CD4-positive, CD25-positive, alpha-beta regulatory T cell (primary cell): ENCODE measurements at places on chromosomes 3 and 15. TPM values are rescaled to one million over a fixed set of nuclear protein-coding genes. Genes with fewer than 3 reads are reported as not detected.
A peak's percentile ranks its signal among the peaks of the same experiment; 100 is the strongest.

DNA sequence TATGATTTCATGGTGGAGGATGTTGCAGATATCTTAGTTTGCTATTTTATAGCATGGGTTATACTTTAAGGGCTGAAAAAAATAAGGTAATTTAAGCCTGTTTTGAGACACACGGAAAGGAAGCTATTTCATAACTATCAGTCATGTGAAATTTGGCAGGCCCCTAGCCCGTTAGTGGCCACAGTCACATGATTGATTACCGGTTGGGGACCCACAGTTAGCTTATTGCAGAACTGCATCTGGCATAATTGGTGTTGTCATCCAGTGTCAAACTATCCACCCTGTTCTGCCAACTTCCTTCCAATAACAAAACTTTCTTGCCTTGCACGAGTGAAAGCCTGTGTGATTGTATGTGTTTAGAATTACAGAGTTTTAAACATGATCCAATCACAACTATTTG, 35.2 kb downstream of the FNDC3B start:
- H3K27me3 ChIP-seq, result no peaks in the 10 kb centered on the region
- no peaks in the 10 kb centered on the region for H3K36me3 ChIP-seq
- no peak for DNase-seq
- H3K4me3 ChIP-seq, result no peak overlapping the region
- no peak overlapping the region for H3K27ac ChIP-seq
- H3K4me1 ChIP-seq, result no peaks in the 10 kb centered on the region

DNA sequence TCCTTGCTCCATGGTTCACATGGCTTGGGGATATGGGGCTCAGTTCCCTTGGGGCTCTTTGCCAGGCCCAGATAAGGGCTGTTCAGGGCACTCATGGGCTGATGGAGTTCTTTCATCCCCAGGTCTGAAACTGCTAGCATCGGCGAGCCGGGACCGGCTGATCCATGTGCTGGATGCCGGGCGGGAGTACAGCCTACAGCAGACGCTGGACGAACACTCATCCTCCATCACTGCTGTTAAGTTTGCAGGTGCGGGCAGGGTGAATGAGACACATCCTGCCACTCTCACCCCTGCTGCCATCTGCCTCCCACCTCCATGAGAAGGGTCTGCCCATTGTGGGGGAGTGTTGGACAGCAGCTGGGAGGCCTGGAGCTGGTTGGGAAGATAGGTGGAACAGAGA, 11.1 kb upstream of the JMJD7 start:
- H3K27me3 ChIP-seq, result no peaks in the 10 kb centered on the region
- H3K27ac ChIP-seq, result no peak overlapping the region
- peaks cover under 1% of the 10 kb centered on the region for H3K4me1 ChIP-seq

DNA sequence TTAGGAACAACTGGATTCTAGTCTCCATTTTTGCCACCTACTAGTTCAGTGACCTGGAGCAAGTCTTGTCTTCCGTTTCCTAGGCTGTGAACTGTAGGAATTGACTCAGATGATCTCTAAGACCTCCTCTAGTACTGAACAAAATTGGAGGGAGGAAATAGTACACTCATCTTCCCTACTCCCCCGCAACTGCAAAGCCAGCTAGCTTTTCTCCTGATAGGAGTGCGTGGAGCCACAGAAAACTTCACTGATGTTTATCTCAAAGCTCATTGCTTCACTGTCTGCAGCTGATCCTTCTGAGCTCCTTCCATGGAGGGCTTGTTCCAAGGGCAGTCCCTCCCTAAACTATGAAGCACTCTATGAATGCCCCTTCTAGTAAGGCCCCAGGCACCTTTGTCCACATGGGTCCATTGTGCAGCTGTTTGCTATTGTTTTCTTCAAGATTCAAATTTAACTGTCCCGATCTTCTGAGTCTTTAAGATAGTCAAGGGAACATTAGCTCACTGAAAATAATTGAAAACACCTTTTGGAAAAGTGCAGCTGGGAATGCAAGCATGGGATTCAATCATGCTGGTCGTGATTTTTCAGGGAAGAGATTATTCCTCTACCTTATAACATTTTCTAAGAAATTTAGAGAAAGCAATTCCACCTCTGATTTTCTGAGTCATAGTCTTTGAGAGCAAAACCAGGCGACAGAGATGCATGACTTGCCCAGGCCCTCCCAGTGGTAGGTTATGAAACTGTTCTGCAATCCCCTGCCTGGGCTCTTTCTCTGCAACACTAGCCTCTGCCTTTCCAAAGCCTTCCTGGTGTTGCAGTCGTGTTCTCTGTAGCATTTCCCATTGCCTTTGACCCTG, 24.3 kb downstream of the FILIP1L start:
- no peak overlapping the region for H3K4me3 ChIP-seq
- no peaks in the 10 kb centered on the region for H3K27me3 ChIP-seq
- no peaks in the 10 kb centered on the region for H3K4me1 ChIP-seq
- no peaks in the 10 kb centered on the region for H3K36me3 ChIP-seq

- H3K4me3 ChIP-seq, result peak overlapping the region; percentile 27
- H3K27me3 ChIP-seq, result no peaks in the 10 kb centered on the region
- no peak for DNase-seq
These were observed 230.2 kb upstream of the CD96 start for GRCh38 chr3:111311709-111312235.

- no peak overlapping the region for H3K27ac ChIP-seq
- H3K36me3 ChIP-seq, result no peaks in the 10 kb centered on the region
- no peak overlapping the region for H3K4me3 ChIP-seq
- no peaks in the 10 kb centered on the region for H3K4me1 ChIP-seq
- no peaks in the 10 kb centered on the region for H3K27me3 ChIP-seq
These were observed 220.7 kb downstream of the GBE1 start for GRCh38 chr3:81540787-81541186.

DNA sequence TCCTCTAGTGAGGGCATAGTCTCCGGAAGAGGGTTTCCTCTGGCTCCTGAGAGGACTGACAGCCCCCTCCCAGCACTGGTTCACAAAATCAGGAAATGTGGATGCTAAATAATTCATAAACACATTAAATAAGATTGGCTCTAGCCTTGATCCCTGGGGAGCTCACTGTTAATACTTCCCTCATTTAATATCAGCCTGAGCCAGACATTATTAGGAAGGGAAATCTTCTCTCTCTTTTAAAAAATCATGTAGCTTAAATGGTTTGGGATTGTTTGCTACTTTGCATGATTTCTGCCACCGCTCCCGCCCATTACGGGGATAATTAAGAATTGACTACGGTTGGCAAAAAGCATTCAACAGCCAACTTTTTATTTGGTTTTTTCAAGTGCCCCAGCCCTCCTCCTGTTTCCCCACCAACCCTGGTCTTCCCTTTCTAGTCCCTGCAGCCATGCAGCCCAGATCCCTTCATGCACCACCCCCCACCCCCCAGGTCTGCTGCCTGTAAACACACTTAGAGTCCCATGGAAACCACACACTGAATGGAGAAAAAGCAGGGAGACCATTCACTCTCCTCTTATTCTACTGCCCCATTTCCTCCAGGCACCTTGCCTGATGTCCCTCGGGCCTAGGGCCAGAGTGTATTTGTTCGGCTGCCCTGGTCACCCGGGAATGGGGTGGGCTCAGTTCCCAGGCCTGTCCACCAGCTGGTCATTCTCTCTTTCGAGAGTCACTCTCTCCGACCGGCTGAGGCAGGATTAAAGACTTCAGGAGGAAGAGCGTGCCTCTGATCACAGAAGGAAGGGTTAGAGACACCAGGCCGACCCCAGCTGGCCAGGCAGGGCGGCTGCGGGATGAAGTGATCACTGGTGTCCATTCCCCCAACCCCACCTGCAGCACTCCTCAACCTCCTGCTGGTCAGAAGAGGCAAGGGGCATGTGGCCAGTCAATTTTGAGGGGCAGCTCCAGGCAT, 45.1 kb downstream of the SEMA5B start:
- H3K36me3 ChIP-seq, result no peaks in the 10 kb centered on the region
- H3K4me3 ChIP-seq, result no peak overlapping the region
- DNase-seq, result no peak
- no peak overlapping the region for H3K27ac ChIP-seq
- no peaks in the 10 kb centered on the region for H3K27me3 ChIP-seq

DNA sequence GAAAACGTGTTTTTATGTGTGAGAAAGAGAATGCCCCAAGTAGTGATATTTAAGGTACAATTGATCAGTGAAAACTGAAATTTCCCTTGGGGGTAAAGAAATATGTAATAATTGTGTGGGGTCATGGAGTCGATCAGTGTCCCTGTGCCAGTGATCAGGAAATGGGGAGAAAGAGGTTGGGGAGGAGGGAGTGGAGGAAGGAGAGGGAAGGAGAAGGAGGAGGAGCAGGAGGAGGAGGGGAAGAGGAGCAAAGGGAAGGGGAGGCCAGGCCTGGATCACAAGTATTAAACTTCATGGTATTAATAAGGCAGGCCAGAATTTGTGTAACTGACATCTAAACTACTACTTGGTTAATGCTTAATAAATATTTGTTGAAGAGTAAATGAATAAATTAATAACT, 30.4 kb downstream of the THSD4 start:
- H3K27me3 ChIP-seq, result no peaks in the 10 kb centered on the region
- H3K27ac ChIP-seq, result no peak overlapping the region
- DNase-seq, result no peak
- H3K4me1 ChIP-seq, result no peaks in the 10 kb centered on the region
- H3K36me3 ChIP-seq, result no peaks in the 10 kb centered on the region
- H3K4me3 ChIP-seq, result no peak overlapping the region

- DNase-seq, result no peak
- no peak overlapping the region for H3K27ac ChIP-seq
- H3K4me1 ChIP-seq, result no peaks in the 10 kb centered on the region
These were observed 51.4 kb upstream of the GK5 start for GRCh38 chr3:142276781-142277180.

DNA sequence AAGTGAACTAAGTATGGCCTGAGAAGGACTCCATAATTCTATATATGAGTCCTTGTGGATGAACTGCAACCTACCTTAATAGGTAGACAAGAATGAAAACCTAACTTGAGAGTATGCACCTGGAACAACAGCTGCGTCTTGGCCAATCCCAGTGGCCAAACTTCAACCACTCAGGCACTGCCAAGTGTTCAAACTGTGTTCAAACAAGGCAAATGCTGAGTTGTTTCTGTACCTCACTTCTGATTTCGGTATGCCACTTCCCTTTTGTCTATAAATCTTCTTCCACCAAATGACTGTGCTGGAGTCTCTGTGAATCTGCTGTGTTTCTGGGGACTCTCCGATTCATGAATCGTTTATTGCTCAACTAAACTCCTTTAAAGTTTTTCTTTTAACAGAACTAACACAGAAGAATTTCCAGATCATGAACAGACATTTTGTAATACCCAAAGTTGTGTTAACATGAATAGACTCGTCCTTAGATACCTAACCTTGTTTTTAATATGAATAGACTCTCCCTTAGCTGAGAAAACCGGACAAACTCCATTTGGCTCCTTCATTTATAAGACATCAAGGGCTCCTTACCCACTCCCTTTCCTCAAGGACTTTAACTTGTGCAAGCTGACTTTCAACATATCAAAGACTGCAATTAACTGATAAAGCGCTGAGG, 4.1 kb downstream of the ZNF717 start:
- H3K27ac ChIP-seq, result no peak overlapping the region
- no peak overlapping the region for H3K4me3 ChIP-seq
- H3K36me3 ChIP-seq, result peaks cover 8% of the 10 kb centered on the region
- peaks cover 4% of the 10 kb centered on the region for H3K4me1 ChIP-seq
- H3K27me3 ChIP-seq, result no peaks in the 10 kb centered on the region

DNA sequence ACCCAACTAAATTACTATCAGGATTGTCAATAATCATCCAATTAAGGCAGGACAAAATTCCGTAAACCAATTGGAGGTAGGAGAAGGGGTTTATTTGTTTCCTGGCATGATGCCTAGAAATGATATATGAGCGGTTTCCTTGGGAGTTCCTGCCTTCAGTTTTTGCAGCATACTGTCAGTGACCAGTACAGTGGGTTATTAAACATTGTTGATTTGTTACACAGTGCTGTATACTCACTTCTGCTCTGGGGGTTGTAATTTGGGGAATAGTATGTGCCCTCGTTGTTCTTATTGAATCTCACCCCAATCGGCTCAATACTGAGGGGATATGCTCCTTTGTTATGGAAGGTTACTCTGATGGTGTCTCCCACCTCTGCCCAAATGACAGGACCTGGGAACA, 22.2 kb downstream of the CP start:
- no peaks in the 10 kb centered on the region for H3K36me3 ChIP-seq
- peaks cover 4% of the 10 kb centered on the region for H3K27me3 ChIP-seq
- H3K4me3 ChIP-seq, result no peak overlapping the region
- DNase-seq, result no peak
- no peak overlapping the region for H3K27ac ChIP-seq

DNA sequence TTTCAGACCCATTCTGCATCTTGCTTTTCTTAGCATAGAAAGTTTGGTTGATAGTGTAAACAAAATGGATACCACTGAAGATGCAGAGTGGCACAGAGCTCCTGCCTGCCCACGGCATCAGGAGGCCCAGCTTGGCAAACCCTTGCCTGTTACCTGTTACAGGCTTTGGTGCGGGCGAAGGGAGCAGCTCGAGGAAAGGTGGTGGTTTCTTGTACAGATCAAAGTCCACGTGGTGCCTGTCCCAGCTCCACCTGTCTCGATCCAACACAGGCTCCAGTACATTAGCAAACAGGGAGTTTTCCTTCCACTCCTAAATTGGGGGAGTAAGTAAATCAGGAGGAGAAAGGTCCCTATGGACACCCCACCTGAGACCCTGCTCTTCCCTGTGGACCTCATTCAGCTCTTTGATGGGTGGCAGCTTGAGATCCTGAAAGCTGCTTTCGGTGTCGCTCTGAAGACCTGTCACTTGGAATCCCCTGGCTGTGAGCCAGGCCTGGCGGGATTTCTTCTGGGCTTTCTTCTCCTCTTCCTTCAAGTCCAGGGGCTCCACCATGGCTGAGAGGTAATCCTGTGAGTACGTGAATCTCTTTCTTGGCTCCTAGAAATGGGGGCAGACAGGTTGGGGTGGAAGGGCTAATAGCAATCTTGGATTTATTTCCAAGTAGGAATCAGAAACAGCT, 35.7 kb downstream of the ACAD9 start:
- peaks cover 55% of the 10 kb centered on the region for H3K36me3 ChIP-seq
- DNase-seq, result no peak
- no peak overlapping the region for H3K27ac ChIP-seq

DNA sequence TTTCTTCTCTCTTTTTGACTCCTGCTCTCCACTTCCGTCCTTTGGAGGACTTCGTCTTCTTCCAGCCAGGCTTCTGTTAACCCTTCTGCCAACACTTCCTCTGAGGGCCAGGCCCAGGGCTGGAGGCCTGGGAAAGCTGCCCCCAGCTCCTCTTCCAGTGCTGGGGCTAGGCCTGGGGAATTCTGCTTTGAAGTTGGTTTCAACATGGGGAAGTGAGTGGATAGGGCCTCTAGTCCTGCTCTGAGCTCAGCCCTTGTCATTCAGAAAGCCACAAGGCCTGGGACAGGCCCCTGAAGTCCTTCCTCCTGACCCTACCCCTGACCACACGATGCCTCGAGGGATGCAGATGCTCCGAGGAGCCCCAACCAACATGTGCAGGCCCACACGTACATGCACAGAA, 53.9 kb upstream of the HERC1 start:
- H3K4me1 ChIP-seq, result peaks cover 18% of the 10 kb centered on the region
- H3K4me3 ChIP-seq, result no peak overlapping the region
- no peaks in the 10 kb centered on the region for H3K27me3 ChIP-seq
- DNase-seq, result no peak
- no peaks in the 10 kb centered on the region for H3K36me3 ChIP-seq

GRCh38 chr3:7669641-7670040, 808.7 kb downstream of the GRM7 start:
- no peak for DNase-seq
- H3K27me3 ChIP-seq, result no peaks in the 10 kb centered on the region
- no peaks in the 10 kb centered on the region for H3K36me3 ChIP-seq
- no peaks in the 10 kb centered on the region for H3K4me1 ChIP-seq

FETUB gene
- total RNA-seq, result not detected

LIPC gene
- total RNA-seq, result 0.99 TPM

STXBP5L gene
- not detected for total RNA-seq

TLR9 gene
- 0.27 TPM for total RNA-seq

SLCO2A1 gene
- not detected for total RNA-seq

NR2E3 gene
- not detected for total RNA-seq

MCF2L2 gene
- total RNA-seq, result 20.7 TPM
